Activated CD4-positive, alpha-beta T cell treated with anti-CD3 and anti-CD28 coated beads for 4 hours (primary cell): ENCODE measurements at places on chromosomes 5 and 9.

GRCh38 chr9:113381909-113382411, 5.2 kb upstream of the HDHD3 start:
- no peak for DNase-seq

DNA sequence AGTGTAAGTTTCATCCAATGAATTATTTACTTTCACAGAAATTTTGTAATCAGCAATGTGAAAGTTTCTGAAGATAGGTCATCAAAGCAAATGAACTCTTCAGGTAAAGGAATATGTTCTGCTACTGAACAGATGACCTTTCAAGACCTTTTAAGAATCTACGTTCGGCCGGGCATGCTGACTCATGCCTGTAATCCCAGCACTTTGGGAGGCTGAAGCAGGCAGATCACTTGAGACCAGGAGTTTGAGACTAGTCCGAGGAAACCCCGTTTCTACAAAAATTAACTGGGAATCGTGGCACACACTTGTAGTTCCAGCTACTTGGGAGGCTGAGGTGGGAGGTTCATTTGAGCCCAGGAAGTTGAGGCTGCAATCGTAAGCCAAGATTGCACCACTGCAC, 578.4 kb upstream of the COX7C start:
- DNase-seq: no peak

- no peak for DNase-seq
These were observed 772.1 kb upstream of the CDH9 start for GRCh38 chr5:27810458-27810857.

- DNase-seq: no peak
These were observed 40.0 kb downstream of the PRR16 start for GRCh38 chr5:120504057-120504456.

- no peak for DNase-seq
These were observed 2.8 kb upstream of the AMBP start for GRCh38 chr9:114080773-114081440.
